Stimulated activated CD4-positive, alpha-beta T cell treated with anti-CD3 and anti-CD28 coated beads, Interleukin-12 subunit alpha, Interleukin-12 subunit beta, amount 100 ng/mL, for 24 hours (primary cell): ENCODE measurements at places on chromosomes 2 and 18.

- DNase-seq: no peak
Measured at GRCh38 chr2:140841141-140841540, 1289.7 kb downstream of the LRP1B start.

GRCh38 chr2:68849579-68850030 lies 21.6 kb downstream of the BMP10 start:
- DNase-seq: no peak

DNA sequence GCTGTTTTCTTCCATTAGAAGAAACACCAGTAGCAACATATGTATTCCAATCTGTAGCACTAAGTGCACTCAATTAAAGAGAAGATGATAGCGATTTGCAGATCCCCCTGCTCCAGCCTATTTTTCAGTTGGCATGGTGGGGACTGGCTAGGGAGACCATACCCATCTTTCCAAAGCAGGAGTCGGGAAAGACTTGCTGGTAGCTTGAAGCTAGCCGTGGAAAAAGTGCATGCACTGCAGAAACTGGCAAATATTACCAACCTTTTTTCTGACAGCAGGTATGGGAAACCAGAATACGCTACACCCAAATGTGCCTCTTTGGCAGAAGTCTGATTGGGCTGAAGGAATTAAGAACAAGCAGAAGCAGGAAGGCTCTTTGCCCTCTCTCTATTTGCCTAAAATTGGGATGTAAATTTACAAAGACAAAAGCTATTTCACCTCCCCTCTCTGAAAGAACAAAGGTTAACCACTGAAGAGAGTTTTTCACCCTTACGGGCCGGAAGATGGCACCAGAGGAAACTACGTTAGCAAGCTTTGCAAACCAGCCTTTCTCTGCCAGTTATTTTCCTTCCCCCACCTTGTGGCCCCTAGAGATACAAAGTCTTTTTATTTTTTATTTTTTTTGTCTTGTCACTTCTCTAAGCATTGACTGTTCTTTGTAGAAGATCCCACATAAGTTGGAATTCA lies 273.1 kb downstream of the DLGAP1 start:
- no peak for DNase-seq

DNA sequence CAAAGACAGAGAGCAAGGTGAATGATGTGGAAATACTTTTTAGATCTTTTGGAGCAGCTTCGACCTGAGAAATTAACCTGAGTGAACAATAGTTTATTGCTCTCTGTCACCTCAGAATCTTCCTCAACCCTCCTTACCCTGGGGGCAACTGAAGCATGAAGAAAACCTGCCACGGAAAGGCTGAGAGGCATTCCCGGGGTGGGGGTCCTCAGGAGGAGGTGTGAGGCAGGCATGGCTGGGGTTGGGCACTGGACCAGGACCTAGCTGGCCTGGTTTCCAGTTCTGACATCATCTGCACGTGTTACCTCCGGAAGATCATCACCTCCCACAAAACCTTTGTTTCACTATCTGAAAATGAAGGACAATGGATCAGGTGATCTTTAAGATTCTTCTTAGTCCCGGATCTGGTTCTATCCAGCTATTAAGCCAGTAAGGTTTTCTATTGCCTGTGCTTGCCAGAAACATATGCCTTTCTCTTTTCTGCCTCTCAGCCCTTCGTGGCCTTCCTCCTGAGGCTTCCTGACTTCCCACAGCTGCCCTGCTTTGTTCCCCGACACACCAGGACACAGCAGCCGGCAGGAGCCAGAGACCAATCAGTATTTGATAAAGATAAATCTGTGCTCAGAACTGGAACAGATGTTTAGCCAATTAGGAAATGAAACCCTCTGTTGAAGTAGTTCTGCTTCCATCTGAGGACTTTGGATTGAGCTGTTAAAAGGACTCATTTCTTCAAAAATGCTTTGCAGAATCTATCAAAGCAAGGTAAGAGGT lies 232.5 kb downstream of the TDRD15 start:
- DNase-seq: no peak
